ENCODE measurements at places on chromosomes 3 and 15. TPM values are rescaled to one million over a fixed set of nuclear protein-coding genes. Genes with fewer than 3 reads are reported as not detected.

Gene UROC1
- total RNA-seq = not detected

GRCh38 chr15:95296643-95297042, 1033.9 kb upstream of the NR2F2 start:
- no peak for DNase-seq

GRCh38 chr3:150960708-150961684, 11.5 kb downstream of the CLRN1 start:
- no peak for DNase-seq

GRCh38 chr15:45111390-45112142, 2.4 kb downstream of the DUOX2 start:
- DNase-seq = no peak

GRCh38 chr3:152021951-152022461, 148.6 kb downstream of the SUCNR1 start:
- DNase-seq = peak; percentile 24

DNA sequence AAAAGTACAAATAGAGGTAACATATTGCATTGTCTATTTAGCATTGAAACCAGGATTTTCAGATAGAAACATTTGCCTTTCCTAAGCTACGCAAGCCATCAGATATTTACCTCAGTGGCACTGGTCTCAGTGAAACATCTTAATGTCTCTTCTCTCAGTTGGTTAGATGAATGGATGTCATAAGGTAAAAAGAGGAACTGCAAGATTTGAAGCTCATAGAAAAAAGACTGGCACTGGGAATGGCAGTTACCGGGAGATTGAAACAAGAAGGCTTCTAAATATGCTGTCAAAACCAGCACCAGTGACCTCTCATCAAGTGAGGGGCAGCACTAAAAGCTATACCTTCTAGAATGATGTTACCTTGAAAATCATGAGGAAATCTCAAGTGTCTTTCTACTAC, 486.4 kb downstream of the FHIT start:
- no peak for DNase-seq
